NCI-H69 (cell line): ENCODE measurements at places on chromosomes 5 and 9.

DNA sequence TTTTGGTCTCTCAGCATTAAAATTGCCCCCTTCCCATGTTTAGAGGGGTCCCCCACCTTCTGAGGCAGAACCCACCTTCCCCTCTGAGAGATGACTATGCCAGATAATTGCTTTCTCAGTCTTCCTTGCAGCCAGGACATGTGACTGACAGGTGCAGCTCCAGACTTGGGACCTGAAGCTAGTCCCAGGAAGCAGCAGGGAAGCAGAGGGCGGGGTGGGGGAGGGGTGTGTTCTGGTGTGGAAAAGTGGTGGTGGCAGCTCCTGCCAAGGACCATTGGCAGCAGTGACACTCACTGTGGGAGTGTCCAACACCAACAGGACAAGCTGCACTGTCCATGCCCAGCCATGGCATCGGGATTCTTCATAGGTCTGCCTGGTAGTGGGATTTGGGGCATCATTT is 2.3 kb downstream of the EIF4E1B start:
- DNase-seq: peak; percentile 49

DNA sequence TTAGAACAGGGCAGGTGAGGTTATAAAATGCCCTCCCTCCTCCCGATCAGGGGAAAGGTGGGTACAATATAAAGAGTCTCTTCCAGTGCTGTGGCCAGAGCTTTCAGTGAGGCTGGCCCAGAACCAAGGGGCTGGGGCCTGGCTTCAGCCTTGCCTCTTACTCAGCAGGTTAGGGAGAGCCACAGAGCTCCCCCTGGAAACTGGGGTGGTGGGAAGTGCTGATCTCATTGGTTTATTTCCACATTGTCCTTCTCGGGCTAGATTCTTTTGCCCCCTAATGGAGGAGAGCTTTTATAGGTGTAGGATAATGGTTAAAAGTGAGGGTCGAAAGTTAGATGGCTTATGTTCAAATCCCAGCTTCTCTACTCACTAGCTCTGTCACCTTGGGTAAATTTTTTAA is 186.7 kb upstream of the TBC1D2 start:
- no peak for DNase-seq

DNA sequence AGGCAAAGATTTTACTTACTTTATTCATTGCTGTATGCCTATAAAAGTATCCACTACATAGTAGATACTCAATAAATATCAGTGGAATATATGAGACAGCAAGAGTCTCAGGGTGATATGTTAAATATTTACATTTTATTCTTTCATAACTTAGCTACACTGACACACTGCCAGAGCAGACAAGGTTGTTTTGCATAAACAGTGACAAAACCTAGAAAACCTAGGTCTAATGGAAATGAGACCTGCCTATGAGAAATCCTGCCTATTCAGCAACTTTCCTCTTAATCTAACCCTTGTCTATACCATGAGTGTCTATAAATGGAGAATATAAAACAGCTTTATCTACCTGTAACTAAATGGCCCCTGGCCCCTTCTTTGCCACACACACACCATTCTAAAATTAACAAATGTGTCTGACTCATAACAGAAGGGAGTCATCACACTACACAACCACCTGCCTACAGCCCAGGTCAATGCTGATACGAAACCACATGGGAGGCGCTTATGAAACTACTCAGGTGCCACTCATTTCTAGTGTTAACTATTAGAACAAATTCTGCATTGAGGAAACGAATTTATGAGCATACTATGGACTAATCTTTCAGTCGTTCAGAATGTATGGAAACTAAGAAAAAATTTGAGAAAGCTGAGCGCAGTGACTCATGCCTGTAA is 60.3 kb downstream of the UBAP2 start:
- no peak for DNase-seq

GRCh38 chr5:113776168-113776567 is 262.7 kb downstream of the YTHDC2 start:
- DNase-seq: no peak

- no peak for DNase-seq
These were observed 174.0 kb upstream of the NREP start for GRCh38 chr5:111930905-111931461.

- no peak for DNase-seq
These were observed 100.7 kb downstream of the PAM start for GRCh38 chr5:102855681-102856388.

GRCh38 chr5:112779531-112779930 is 41.8 kb downstream of the APC start:
- no peak for DNase-seq

- no peak for DNase-seq
These were observed 29.3 kb downstream of the IL31RA start for GRCh38 chr5:55880453-55880852.

DNA sequence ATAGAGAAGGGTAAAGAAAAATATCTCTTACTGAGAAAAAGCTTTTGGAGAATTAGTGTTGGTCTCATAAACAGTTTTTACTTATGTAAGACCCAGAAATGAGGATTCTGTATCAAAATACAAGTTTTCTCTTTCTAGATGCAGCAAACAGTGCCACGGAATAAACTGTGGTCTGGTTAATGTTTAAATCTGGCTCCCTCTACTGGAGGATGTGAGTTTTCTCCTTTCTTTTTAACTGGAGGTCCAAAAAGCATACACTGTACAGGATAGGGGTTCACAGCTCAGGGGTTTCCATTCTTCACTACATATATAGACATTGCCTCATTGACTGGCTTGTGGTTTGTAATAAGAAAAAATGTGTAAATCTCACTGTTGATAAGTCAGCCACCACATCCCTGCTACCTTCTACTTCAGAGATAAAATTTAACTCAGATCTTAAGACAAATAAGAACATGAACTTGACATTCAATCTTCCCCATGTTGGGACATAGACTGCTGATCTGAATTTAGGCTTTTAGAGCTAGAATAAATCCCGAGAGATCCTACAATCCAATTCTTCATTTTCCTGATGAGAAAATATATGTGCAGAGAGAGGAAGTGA is 98.9 kb downstream of the CFAP95 start:
- DNase-seq: peak; percentile 79

- no peak for DNase-seq
These were observed 69.9 kb upstream of the CDK20 start for GRCh38 chr9:88044200-88044599.

DNA sequence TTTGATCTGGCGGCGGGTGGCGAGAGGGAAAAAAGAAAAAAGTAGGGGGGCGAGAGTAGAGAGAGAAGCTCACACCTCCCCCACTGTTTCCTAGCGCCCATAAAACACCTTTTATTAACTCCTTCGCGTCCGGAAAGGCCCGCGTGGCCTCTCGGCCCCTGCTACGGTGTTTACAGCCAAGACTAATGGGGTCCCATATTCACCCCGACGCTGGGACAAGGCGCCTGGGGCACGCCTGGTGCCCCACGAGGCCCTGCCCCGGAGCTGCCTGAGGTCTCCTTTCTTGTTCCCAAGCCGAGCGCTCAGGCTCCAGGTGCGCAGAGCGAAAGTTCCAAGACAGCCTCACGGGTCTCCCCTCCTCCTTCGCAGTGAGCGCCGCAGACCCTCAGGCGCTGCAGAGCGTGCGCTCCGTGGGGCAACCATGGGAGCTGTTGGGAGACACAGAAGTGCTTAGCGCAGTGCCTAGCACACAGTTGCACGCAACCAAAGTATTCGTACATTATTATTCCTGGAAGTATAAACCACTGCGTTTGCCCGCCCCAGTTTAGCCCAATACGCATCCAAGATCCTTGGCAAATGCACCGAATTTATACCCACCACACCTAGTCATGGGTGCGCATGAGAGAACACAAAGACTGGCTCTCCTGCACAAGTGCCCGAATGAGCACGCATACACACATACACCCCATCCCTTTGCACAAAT is 4.3 kb downstream of the HAND1 start:
- no peak for DNase-seq

DNA sequence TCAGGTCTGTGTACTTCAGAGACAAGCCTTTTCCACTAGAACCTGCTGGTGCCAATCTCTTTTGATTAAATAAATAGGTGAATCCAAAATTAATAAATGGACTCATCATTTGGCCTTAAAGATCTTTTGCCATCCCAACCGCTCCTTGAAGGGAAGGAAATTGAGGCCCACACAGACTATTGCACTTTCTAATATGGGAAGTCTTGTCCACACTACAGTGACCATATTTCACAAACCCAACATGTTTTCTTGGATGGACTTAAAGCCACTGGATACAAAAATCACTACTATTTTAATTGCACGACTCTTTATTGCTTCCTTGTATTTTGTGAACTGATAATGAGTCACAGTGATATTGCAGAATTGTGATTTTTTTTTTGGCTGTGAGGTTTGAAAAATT is 135.0 kb downstream of the DIRAS2 start:
- no peak for DNase-seq

DNA sequence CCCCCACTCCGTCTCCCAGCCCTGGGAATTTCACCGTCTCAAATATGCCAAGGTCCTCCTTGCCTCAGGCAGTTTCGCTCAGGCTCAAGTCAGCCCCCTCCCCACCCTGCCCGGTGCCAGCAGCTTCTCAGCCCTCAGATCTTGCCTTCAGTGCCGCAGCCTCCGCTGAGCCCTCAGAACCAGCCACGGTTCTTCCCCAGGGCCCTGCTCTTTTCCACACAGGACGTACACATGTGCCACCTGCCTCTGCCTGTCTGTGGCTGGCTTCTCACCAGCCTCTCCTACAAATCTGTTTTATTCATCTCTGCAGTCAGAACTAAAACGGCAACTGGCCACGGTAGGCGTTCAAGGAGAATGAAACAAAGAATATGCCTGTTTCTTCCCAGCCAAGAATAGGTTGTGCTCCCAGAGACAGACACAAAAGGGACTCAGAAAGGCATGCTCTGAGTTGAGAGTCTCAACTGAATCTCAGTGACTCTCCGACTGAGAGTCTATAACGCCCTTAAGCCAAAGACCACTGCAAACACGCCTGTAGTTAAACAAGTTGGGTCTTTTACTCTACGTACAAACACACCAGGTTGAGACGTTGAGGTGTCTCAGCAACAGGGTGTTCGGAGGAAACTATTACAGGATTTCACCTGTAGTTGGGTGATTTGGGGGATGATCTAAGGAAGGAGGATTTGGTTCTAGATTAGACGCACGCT is 10.6 kb upstream of the GRIN1 start:
- no peak for DNase-seq

DNA sequence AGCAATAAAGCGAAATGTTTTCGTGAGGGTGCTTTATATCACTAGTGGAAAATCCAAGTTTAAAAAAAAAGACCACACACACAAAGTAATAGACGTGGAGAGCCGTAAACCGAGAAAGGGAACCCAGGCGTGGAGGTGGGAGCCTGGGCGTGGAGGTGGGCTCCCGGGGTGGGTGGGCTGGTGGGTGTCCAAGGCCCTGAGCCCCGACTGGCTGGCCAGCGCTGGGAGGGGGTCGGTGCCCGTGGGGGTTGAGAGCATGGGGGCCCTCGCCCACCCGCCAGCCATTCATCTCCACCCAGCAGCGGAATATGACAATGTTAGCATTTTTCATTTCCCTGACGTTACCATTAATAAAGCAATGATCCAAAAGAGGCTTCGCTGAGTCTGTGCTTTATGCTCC is 135.0 kb downstream of the MVB12B start:
- no peak for DNase-seq

- no peak for DNase-seq
These were observed 89.6 kb downstream of the SPRY4 start for GRCh38 chr5:142235050-142235797.

DNA sequence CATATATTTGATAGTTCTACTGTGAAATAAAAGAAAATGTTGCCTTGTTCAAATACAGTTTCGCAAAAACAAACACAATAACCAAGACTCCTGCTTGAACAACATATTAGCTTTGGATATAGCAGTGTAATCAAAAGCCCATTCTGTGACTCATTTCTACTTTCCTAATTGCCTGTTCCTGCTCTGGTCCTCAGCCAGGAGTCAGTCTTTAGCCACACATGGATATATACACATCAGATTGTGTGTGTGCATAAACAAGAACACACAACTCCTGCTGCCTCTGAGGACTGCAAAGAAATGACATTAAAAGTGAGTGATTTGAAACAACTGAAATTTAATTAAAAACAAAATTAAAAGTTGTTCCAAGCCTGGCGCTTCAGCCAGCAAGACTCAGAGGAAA is 334.8 kb downstream of the TRIM32 start:
- peak; percentile 63 for DNase-seq

- no peak for DNase-seq
These were observed 654.1 kb downstream of the RAB3C start for GRCh38 chr5:59236986-59237385.

- peak; percentile 44 for DNase-seq
These were observed 112.2 kb downstream of the MTX3 start for GRCh38 chr5:79878721-79879336.

DNA sequence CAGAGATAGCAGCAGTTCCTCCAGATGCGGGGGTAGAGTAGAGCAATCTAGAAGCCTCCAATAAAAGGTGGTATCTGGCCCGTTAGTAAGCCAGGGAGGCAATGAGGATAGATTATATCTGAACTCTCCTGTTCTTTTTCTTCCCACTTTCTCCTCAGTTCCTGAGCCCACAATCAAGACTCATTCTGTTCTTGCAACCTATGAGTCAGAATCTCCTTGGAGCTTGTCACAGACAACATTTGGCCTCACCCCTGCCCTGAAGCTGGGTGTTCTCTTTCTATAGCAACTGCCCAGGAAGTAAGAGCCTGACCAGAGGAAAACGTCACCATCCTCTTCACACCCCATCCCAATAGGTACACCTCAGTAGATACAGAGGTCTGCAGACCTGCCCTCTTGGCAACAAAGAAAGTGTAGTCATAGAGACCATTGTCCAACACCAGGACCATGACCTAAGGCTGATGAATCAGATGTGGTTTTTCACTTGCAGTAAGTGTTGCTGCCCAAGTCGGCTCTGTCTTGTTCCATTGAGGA is 76.3 kb upstream of the PCA3 start:
- no peak for DNase-seq

DNA sequence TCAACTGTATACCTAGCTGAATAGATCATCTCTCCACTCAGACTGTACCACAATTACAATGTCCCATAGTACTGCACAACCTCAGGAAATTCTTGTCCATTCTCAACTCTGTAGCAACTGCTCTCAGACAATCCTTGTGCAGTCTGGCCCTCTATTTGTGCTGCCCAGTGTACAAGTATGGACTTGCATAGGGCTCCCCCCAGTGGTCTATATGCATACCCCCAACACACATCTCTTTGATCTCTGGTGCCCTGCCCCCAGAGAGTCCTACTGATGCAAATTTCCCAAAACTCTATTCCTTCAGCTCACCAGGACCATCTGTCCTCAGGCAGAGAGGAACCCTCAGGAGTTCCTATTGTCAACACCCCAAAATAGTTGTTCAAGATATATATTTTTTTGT is 205.3 kb downstream of the SLCO4C1 start:
- peak; percentile 87 for DNase-seq

DNA sequence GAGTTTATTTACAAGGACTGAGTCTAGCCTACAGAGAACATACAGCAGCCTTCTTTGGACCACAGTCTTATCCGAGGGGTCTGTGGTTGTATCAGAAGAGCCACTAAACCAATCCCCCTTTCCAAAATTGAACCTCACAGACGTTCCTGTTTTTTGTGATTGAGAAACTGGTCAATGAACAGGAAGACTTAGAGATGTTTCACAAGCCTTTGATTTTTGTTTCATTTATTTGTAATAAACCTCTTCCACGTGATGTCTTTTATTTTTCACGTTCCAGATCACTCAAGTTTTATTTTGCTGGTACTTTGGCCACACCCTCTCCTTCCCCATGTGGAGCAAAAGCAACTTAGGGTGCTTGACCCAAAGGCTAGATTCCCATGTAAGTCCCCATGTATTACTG is 16.1 kb downstream of the CCT5 start:
- no peak for DNase-seq
